ENCODE measurements at places on chromosomes 1 and 21. TPM values are rescaled to one million over a fixed set of nuclear protein-coding genes. Genes with fewer than 3 reads are reported as not detected.

Gene F11R
- 93.8 TPM for polyA plus RNA-seq

Gene LIN28A
- polyA plus RNA-seq, result not detected

Gene FMO5
- polyA plus RNA-seq, result 7.9 TPM

Gene TBX15
- 0.49 TPM for polyA plus RNA-seq

Gene KANK4
- 20.4 TPM for polyA plus RNA-seq

Gene S100A7
- 0.92 TPM for polyA plus RNA-seq

Gene SH2D2A
- polyA plus RNA-seq, result 0.57 TPM

Gene S100A3
- not detected for polyA plus RNA-seq

Gene OLFML2B
- polyA plus RNA-seq, result 10.2 TPM

Gene SPATC1L
- polyA plus RNA-seq, result 11.4 TPM

Gene RXRG
- 3.0 TPM for polyA plus RNA-seq

Gene NPHS2
- polyA plus RNA-seq, result 505 TPM

Gene USH2A
- polyA plus RNA-seq, result 0.53 TPM

Gene TRNP1
- polyA plus RNA-seq, result 4.9 TPM

GRCh38 chr1:41484402-41485241, at the start of gene EDN2:
Gene EDN2, minus strand, starts transcription at chr1:41484683. Its CDS starts 82 bp downstream, at chr1:41484601.
- no peak for DNase-seq

DNA sequence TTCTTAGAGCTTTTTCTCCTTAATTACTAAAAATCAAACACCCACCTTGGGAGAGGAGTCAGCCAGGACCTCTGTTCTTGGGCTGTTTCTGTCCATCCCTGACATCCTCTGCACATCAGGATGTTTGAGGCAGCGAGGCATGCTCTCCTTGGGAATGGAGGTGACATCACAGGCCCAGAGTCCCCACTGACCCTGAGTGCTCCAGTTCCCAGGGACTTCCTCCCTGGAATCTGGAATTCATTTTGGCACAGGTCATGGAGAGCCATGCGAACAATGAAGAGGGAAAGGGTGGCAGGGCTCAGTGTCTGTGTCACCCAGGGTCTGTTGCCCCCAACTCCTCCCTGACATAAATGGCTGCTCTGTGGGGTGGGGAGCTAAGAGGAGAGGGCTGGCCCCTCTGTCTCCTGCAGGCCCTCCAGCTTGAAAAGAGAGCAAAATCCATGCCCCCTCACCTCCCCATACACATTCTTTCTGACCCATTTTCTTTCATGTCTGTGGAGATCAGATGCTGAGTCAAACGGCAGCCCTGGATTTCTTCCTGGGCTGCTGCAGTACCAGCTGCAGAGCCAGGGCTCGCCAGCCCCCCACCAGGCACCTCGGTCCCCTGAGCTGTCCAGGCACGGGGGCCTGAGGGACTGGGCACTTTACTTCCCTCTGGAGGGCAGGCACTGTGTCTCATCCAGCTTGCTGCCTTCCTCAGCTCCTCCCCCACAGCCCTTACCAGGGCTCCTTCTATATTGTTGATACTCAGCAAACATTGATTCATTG, 102.0 kb downstream of the NMNAT2 start:
- no peak for DNase-seq

DNA sequence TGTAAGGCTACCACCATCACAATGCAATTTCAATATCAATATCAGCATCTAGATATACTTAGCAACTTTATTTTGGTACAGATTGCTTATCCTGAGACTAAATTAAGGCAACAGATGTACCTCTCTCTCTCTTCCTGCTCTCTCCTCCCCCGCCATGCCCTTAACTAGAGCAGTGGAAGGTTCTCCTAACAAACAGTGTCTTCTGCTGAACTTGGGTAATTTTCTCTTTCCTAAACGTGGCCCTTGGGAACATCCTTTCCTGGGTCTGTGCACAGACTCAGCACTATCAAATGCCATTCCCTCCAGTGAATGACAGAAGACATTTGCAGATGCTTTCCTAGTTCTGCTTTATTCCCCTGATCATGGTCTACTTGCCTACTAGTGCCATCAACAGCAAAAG, 85.6 kb upstream of the TTC39A start:
- DNase-seq, result no peak

- no peak for DNase-seq
These were observed 34.6 kb downstream of the GADD45A start for GRCh38 chr1:67719329-67720196.

- DNase-seq, result no peak
These were observed 298.2 kb downstream of the NFIA start for GRCh38 chr1:61380561-61380960.

- DNase-seq, result no peak
These were observed 18.3 kb upstream of the SHISA4 start for GRCh38 chr1:201870397-201870796.

DNA sequence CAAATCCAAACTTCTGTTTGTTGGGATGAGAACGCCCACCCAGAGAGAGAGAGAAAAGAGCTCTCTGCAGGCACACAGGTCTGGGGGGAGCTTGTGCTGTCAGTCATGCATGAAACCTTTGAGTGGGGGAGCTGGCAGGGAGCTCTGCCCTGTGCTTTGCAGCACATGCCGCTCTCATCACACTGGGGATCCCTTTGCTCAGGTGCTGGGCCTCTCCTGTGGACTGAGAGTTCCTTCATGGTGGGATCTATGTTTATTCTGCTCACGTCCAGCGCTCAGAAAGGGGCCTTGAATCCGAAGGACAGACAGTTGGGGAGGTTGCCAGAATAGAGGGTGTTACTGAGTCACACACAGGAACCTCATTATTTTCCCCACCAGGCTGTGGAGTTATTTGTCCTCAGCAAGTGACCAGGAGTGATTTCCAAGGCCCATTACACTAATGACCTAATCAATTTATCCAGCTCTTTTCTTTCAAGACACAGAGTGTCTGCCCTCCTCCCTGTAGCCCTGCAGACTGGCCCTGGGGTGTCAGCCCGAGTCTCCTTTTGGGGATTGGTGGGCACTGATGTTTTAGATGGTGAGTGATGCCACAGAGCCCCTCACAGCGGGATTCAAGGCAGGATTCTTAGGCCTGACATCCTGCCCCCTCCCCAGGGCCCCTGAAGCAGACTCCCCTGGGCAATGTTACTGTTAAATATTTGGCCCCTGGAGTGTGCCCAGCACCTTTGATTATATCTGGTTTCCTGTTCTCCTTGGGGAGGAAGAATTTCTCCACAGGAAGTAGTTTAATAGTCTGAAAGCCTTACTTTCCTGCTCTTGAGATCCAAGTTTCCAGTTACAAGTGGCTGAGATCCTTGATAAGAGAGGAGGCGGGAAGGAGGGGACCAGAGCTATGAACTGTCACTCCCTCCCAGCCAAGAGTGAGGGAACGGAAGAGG, 22.3 kb downstream of the MYBPH start:
- DNase-seq, result no peak

- no peak for DNase-seq
These were observed 99.1 kb upstream of the NGF start for GRCh38 chr1:115437196-115437595.

DNA sequence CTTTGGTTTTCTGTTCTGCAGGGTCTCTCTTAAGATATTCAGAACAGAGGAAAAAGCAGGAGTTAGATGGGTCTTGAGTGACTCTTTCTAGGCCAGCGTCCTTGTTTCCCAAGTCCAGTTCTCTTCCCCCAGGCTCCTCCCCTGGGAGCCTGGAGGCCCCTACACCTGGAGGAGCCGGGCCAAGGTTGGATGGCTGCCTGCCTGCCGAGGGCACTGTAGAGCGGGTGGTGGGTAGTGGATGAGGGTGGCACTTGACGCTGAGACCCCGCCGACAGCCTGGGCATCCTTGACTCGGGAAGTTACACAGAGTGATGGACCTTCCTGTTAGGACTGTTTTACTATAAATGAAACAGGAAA, 17.4 kb upstream of the KANK4 start:
- no peak for DNase-seq

DNA sequence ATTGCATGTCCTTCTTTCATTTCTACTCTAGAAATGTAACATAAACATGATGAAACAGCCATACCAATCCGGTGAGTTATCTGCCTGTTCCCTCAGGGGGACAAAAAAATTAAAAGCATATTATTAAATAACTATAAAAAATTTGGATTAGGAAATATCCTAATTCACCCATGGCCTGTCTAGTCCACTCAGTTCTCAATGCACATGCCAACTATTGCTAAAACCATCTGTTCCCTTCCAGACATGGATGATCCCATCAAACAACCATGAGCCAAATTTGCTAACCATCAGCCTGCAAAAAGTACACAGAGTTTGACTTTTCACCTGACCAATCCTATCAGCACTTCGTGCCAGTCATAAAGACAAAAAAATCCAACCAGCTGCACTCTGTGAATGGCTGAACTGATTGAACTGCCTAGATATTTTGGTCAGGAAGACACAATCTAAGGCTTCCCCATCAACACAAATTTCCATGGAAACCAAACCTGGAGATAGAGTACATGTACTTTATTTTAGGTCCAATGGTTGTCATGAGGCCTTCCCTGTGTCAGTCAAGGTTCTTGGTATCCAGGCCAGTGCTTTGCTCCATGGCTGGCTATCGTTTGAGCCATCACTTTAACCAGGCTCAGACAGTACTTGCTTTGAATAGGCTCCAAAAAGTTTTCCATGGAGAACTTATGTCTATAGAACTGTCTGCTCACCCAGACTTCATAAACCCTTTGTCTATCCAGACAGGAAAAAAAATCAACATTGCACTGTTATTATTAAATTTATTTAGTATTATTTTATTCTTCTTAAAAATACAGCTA, 570.8 kb downstream of the LTN1 start:
- no peak for DNase-seq

GRCh38 chr1:206803221-206803730, 31.0 kb upstream of the IL10 start:
- DNase-seq, result no peak

DNA sequence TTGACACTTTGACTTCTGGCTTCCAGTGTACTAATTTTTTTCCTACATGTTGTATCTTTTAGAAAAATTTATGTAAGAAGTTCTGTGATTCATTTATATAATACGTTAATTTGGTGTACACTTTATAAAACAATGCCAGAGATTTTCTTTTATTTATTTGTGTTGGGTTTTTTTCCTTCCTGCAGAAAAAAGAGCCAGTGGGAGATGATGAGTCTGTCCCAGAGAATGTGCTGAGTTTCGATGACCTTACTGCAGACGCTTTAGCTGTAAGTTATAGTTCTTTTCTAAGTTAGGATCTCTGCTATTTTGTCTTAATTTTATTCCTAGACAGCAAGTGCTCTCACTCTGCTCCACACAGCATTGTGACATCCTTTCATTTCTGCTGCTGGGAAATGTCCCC, 14.4 kb downstream of the SARS1 start:
- DNase-seq, result no peak

DNA sequence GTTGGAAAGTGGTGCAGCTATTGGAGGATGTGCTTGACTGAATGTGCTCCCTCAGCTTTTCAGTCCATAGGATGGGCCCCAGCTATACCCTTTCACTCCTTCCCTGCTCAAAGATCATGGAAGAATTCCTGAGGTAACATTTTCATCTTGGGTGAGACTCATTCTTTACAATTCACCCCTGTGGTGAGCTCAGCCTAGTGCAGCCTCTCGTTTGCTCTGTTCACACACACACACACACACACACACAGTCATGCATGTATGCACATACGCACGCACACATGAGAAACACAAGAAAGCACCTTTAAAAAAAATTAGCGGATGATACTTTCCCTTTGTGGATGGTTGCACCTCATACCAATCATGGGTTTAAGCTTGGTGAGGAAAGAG, 25.8 kb downstream of the CCN1 start:
- DNase-seq, result no peak

- DNase-seq, result no peak
These were observed 32.1 kb upstream of the LRIG2 start for GRCh38 chr1:113040718-113041412.

DNA sequence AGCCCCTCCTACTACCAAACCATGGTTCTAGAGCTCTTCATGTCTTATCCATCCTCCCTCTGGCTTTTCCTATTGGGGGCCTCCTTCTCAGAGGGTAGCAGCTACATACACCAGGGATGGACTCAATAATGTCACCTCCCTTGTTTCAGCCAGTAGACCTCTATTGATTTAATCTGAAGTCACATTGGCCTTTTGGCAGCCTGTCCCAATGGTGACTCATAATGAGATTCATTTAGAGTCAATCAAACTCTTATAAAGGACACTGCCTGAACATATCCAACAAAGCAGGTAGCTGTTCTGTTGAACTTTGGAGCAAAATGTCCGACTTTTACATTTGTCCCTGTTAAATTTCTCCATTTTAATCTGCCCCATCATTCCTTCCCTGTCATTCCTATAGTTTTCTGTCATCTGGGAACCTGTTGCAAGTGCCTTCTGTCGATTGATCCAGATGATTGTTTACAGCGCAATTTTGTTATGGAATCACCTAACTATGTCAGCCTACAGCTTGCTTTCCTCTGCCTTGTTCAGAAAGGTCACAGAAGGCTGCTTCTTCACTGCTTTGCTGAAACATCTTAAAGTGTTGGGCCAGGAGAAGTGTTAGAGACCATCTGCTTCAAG, 105.9 kb downstream of the ETS2 start:
- DNase-seq, result no peak

DNA sequence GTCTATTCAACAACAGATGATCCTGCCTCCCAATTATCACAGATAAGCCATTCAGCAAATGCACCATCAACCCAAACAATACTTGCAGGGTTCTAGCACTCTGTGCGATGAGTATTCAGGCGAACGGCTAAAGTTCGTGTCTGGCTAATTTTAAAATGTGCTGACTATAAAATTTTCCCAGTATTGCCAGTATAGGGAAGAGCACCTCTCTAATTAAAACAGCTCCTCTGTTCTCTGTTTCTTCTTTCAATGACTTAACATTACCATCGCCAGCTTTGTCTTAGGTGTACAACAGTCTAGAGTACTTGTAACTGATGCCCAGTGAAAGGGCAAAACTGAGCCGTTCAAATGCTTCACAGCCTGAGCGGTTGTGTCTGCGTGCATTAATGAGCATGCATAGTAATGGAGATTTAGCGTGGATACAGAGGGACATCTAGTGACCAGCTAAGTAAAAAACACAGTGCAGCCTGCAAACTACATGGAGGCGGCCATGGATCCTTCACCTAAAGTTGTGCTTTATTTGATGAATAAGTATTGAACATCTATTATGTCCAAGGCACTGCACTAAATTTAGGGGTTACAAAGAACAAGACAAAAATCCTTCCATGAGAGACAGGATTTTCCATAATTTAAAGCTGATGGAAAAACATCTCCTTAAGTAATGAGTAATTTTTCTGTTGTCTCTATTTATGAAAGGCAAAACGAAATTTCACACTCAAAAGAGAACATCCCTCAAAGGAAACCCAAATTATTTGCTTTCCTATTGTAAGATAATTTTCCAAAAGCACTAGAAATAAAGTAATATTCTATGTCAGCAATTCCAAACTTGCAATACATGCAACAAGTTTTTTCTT, 120.0 kb downstream of the SETD4 start:
- DNase-seq, result peak; percentile 48
